NCI-H2171 (cell line): ENCODE measurements at places on chromosomes 3 and 15.
A peak's percentile ranks its signal among the peaks of the same experiment; 100 is the strongest.

DNA sequence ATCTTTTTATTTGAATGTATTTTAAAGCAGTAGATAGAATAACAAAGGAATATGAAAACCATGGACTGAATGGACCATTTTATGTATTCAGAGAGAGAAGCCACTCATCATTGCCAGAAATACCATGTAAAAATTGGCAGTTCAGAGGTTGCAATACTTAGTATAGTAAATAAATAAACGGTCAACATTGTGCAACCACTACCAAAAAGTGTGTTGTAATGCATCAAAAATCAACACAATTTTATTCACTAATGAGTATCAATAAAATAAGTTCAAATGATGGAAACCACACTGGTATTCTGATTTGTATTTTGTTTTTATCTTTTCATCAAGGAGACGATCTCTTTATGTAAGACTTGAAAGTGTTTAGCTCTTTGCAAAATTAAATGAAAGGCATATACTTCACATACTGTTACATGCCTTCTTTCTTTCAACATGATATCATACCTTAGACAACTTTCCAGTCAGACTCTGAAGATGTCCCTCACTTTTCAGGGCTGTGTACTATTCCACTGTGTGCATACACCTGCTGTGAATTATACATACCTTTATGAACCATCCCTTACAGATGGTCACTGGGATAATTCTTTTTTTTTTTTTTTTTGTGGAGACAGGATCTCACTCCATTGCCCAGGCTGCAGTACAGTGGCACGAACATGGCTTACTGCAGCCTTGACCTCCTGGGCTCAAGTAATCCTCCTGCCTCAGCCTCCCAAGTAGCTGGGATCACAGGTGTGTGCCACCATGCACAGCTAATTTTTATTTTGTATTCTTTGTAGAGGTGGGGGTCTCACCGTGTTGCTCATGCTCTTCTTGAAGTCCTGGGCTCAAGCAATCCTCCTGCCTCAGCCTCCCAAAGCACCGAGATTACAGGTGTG, 40.3 kb downstream of the CCK start:
- DNase-seq: no peak

- no peak for DNase-seq
These were observed 2.7 kb upstream of the CSTA start for GRCh38 chr3:122322095-122323075.

- DNase-seq: no peak
These were observed 13.2 kb downstream of the PLA2G4D start for GRCh38 chr15:42080919-42081830.

DNA sequence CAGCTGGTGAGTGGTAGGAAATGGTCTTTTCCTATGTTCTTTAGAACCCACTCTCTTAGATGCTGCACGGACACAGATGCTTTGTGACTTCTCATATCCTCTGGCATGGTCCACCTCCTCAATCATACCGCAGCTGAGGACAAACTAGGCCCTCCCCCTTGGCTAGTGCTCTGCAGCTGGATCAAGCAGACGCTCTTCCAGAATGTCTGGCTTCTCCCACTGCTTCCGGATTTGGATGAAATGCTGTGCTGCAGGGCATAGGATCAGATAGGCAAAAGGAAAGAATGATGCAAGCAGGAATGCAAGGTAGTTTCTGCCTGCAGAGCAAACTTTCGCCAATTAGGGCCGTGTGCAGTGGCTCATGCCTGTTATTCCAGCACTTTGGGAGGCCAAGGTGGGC, 75.7 kb upstream of the SLC4A7 start:
- no peak for DNase-seq

- DNase-seq: no peak
These were observed 234.9 kb upstream of the LMCD1 start for GRCh38 chr3:8266730-8267131.

- peak; percentile 15 for DNase-seq
These were observed 384.1 kb downstream of the CADM2 start for GRCh38 chr3:85342915-85343314.

GRCh38 chr15:84816694-84817465, at the start of gene ALPK3:
ALPK3 (plus strand) TSS chr15:84817356; CDS start chr15:84817453, 97 bp downstream.
- no peak for DNase-seq

DNA sequence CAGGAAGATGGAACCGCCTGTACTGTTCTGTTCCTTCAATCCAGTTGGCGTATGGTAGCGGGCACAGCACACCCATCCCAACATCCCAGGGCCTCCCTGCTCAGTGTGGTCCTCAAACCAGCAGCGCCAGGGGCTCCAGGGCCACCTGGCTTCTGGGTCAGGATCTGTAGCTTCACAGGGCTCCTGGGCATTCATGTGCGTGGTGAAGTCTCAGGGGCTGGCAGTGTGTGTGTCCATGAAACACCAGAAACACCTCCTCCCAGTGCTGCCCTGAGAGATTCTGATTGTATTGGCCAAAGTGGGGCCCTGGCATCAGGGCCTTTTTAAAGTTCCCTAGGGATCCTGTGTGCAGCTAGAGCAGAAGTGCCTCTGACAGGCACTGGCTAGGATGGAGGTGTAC, 42.1 kb downstream of the ABTB1 start:
- DNase-seq: no peak

GRCh38 chr15:88335074-88335473, 78.5 kb upstream of the NTRK3 start:
- DNase-seq: no peak

DNA sequence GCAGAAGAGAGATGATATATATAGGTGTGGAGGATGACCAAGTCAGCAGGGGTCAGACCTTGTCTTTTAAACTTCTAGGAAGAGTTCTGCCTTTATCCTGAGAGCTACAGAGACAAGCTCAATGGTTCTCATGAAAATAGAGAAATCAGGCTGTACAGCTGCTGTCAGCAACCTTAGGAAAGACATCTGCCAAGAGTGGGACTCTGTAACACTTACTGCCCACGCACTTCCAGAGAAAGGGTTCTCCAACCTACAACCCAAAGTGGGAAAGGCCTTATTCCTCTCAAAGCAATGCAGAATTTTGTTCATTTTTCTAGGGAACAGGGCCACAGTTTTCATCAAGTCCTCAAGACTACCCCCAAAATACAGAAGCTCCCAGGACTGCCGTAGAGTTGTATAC, 138.7 kb downstream of the STT3B start:
- no peak for DNase-seq

DNA sequence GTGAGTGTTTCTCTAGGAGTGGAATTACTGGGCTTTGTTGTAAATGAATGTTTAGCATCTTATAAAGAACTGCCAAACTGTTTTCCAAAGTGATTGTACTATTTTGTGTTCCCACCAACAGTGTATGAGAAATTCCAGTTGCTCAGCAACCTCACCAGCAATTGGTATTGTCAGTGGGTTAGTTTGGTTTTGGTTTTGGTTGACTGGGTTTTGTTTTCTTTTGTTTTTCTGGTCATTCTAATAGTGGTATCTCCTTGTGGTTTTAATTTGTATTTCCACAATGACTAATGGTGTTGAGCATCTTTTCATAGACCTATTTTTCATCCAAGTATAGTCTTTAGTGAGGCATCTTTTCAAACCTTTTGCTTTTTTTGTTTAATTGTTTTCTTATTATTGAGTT, 27.1 kb downstream of the FILIP1L start:
- DNase-seq: no peak

- DNase-seq: no peak
These were observed 56.5 kb downstream of the HERC2 start for GRCh38 chr15:28265334-28266019.

- DNase-seq: no peak
These were observed 61.8 kb upstream of the PRR20G start for GRCh38 chr3:127349501-127350171.

DNA sequence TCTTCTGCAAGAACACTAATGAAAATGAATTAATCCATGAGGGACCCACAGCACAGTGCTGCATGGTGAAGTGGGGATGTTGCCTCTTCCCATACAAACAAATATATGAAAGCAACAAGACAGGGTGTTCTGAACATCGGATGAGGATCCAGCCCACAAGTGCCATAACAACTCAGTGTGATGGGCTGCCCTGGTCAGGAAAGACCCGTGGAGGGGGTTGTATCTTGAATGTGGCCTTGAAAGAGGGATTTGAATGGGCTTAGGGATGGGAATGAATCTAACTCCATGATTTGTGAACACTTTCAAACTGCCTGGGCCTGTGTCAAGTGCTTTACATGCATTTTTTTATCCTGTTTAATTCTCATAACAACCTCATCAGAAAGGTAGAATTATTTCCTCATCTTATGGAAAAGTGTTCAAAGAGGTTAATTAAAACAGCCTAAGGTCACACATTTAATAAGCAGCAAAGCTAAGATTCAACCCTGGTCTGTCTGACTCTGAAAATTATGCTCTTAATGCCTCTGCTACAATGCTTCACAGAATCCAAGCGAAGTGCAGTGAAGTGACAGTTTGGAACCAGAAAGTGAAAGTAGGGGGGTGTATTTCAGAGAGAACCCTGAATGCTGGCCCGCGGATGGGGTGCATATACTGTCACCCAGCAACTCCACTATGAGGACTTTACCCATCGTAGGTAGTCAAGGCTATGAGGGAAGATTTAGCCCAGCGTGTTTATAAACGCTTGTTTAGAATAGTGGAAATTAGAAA, 65.6 kb upstream of the HEG1 start:
- no peak for DNase-seq

DNA sequence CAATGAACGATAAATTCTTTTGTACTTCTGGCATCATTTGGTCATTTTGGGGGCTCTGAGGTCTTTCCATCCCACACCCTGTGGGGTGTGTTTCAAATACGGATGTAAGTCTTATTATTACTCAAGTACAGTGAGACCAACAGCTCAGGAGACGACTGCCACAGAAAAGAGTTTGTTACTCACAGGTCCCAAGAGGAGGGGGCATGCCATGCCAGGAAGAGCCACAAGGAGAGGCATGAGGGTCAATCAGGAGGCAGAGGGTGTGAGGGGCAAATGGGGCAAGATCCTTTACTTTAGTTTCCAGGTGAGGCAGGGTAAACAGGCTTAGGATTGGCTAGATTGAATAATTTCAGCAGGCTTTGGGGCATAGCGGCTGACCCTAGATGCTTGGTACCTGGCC, 21.6 kb downstream of the TRH start:
- no peak for DNase-seq

DNA sequence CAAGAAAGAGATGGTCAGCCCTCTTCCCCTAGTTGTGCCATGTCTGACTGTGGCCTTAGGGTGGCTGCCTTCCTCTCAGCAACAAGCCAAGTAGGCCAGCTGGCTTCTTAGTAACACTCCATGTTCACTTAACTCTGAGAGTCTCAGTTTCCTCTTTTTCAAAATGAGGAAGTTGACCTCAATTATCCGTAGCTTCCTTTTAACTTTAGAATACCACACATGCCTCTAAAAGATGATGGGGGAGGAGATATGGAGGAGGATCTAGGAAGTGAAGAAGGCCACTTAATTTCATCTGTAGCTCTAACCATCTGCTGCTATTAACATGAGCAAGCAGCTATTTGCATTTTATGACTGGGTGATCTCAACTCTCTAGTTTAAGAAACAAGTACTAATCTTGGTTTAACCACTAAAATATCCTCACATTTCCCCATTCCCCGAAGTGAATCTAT, 32.9 kb downstream of the CD200R1L start:
- no peak for DNase-seq

- DNase-seq: no peak
These were observed 57.3 kb downstream of the LSM3 start for GRCh38 chr3:14235912-14236295.

DNA sequence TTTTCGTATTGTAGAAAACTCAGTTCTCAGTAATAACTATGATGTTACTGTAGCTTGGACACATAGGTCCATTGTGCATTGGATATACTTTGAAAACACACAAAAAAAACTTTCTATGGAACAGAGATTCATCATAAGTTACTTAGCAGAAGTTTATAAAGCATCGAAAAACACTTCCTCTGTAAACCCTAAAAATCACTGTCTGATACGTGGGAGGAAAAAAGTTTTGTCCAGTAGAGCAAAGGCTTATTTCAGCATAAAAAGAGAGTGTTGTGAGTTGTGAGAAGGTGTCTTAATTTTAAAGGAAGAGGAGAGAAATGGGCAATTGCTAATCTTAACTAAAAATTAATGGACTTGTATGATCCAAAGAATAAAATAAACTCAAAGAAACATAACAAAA, 64.8 kb downstream of the OSTN start:
- DNase-seq: no peak

- DNase-seq: no peak
These were observed 14.0 kb upstream of the STAC start for GRCh38 chr3:36366308-36366707.

- no peak for DNase-seq
These were observed 17.6 kb downstream of the EFCC1 start for GRCh38 chr3:129018751-129019150.

GRCh38 chr3:157549498-157549897, 46.3 kb upstream of the VEPH1 start:
- DNase-seq: no peak

DNA sequence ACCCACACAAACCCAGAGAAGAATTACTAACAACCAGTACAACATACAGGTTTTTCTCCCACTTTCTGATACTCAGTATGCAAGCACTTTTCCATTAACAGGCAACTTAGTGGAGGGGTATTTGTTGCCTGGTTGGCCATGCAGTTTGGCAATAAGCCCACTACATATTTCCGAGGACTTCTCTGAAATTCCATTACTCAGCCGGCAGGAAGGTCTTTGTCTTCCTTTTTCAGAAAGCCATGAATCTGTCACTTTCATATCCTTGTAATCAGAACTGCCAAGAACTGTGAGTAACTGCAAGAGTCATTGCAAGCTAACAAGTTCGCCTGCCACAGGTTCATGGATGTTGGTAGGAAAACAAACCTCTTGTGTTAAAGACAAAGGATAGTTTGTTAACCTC, 422.3 kb upstream of the ROBO1 start:
- DNase-seq: no peak

DNA sequence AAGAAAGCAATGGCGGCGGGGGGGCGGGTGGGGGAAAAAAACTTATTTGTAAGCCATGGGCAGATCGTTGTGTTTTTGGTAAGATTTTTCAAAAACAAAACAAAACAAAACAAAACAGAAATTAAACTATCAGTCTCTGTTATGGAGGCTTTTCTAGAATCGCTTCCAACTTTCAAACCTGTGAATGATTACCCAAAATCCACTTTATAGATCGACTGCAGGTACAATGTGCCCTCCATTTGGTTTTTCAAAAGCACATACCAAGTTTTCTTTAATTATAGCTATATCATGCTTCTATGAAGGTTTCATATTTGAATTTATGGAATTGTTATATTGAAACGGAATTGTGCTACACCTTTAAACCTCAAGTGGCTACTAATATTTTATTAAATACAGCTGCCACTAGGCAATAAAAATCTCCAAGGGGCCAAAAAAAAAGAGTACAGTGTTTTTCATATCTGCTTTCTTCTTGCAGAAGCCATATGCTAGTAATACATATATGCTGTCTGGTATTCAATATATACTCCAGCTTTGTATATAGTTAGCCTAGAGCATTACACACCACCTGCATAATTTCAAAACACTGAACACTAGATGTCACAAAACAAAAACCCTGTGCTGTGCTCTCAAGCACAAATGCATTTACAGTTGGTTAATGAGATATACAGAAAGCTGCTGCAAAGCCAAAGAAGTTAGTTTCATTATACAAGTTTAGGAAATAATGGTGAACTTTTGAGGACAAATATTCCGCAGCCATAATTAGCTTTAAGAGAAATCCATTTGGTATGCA, 683.8 kb upstream of the NR2F2 start:
- DNase-seq: no peak
